ENCODE measurements at places on chromosomes 5 and 9.

GRCh38 chr9:85978496-85978895, 37.5 kb downstream of the NAA35 start:
- DNase-seq = no peak

DNA sequence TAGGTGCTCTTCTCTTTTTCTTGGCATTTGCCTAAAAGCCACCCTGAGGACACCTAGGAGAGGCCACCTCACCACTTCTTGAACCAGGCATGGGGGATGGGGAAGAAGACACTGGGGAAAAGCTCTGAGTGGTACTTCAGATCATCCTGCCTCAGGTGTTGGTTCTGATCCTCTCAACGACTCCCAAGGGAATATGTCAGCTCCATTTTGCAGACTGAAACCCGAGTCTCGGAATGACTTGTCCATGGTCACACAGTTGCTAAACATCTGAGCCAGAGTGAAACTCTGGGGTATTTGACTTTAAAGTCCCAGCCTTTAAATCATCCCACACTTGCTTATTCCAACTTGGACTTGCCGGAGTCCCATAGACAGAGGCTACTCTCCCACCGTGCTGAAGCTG, 120.6 kb upstream of the GABRP start:
- no peak for DNase-seq

DNA sequence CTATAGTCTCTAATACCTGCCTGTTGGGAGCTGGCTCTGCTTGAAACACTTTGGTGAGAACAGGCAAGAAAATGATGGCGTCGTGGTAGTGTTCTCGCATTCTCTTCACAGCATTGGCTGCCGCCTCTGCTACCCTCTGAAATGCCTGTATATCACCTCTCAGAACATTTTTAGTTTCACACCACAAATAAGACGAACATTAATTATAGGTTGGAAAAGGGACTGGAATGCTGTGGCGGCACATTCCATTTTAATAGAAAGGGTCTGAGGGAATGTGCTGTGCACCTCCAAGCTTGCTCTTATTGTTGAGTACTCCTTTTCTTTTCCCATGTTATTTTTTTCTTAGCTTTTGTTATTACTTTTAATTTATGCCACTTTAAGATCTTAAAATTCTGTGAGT, 134.6 kb upstream of the HMHB1 start:
- no peak for DNase-seq

GRCh38 chr9:106880081-106880480, 17.1 kb downstream of the ZNF462 start:
- no peak for DNase-seq

- no peak for DNase-seq
Measured at GRCh38 chr5:94192658-94193391, 425.6 kb downstream of the KIAA0825 start.

GRCh38 chr9:130852801-130853200, 17.7 kb downstream of the ABL1 start:
- no peak for DNase-seq

- DNase-seq = peak; percentile 35
Measured at GRCh38 chr5:8176101-8176693, 307.2 kb downstream of the MTRR start.

GRCh38 chr5:65952259-65952658, 25.9 kb downstream of the ERBIN start:
- DNase-seq = no peak

DNA sequence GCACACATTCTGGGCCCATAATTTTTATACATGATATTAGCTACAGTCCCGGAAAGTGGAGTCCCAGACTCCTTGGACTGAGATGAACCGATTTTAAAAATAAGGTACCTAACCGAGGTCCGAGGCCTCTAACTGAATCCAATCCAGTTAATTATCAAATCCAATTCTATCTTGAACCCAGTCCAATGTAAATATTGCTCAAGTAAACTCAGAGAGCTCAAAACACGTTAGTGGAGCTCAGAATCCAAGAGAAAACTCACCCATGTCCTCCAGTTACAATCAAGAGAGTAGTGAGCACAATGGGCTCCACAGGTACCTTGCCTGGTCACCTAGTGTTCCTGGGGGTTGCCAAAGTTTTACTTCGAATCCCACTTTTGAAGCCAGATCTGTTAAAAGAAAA, 37.9 kb upstream of the DIRAS2 start:
- no peak for DNase-seq

DNA sequence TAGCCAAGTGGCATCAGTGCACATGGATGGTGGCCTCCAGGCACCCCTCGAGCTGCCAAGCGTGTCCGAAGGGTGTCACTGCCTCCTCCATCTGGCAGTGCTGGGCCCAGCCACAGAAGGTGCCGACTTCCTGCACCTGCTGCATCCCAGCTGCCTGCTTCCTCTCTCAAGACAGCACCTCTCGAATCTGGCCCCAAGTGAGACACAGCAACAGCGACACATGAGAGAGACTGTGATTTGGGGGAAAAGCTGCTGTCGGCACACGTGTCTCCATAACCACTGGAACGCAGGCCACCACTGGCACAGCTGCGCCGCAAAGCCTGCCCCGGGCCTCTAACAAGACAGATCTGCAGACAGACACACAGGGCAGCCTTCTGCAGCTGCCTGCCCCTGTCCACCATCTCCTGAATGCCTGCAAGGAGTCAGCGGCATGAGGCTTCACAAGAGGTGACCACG, 8.8 kb downstream of the CLPTM1L start:
- no peak for DNase-seq

- peak; percentile 6 for DNase-seq
Measured at GRCh38 chr5:115180165-115180709, 10.5 kb upstream of the TRIM36 start.

DNA sequence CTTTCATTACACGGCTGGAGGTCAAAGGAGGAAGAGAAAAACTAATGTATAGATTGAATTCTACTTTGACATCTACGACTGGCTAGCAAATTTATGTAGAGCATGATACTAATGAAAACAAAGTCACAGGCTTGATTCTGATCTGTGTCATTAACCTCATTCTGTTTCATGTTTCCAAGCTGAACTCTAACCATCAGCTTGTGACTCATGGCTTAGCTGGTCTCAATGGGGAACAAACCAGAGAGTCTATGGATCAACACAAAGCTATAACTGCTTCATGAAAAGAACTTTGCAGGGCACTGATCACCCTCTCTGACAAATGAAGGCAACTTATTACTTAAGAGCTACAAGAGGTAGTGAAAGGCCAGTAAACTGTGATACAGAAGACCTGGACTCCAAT, 23.6 kb upstream of the PDE4D start:
- DNase-seq = no peak

- DNase-seq = no peak
Measured at GRCh38 chr5:86596476-86596875, 21.3 kb upstream of the COX7C start.

GRCh38 chr9:115353681-115354080, 235.7 kb upstream of the TNC start:
- no peak for DNase-seq

DNA sequence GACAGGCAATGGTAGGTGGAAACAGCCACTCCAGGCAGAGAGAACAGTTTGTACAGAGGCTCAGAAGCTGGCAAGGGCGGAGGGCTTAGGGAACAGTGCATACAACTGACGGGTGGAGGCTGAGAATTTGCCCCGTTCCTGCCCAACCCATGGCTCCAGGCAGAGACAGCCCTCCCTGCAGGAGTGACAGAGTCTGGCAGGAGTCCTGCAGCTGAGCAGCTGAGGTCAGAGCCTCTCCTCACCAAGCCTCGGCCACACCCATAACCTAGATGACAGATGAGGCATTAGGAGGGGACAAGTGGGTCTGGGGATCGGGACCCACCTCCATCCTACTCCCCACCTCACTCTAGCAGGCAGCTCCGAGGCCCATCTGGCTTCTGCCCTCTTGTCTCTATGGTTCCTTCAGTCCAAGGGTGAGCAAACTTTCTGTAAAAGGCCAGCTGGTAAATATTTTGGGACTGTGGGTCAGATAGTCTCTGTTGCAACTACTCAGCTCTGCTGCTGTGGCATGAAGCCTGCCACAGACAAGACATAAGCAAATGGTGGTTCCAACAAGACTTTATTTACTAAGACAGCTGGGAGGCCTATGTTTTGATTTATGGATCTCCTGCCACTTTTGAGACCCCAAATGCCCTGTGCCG, 83.7 kb downstream of the SH3TC2 start:
- DNase-seq = no peak

DNA sequence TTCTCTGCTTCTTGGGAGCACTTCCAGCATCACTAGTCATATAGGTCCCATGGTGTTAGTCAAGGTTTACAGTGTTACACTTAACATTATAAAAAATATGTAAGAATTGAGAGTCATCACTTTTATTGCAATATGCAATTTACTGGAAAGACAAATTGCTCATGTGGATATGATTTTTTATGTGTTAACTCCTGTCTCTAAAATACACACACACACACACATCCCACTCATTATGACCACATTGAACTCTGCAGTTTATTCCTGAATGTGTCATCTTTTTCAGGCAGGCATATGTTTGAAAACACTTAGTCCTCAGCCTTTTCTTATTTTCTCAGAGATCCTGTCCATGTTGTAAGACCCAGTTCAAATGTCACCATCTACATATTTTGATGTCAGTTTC, 148.5 kb upstream of the MRPS30 start:
- DNase-seq = no peak

DNA sequence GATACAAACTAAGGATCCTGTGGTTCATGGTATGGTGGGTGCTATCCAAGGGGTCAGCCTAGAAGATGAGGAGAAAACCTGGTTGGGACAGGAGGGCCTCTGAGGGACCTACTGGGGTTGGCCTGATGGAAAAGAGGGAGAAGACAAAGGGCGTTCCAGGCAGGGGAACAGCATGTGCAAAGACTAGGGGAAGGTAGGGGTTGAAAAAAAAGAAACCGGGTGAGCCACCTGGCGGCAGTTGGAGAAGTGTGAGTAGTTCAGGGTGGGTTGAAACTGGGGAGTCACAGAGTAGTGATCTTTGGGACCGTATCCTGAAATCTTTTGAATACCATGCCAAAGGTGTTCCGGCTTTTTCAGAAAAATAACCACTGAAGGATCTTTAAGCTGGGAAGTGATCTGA, 8.7 kb upstream of the GABRP start:
- DNase-seq = no peak

- DNase-seq = no peak
Measured at GRCh38 chr5:108953940-108954339, 206.2 kb downstream of the FER start.

- DNase-seq = no peak
Measured at GRCh38 chr5:126274076-126274762, 149.0 kb upstream of the GRAMD2B start.

DNA sequence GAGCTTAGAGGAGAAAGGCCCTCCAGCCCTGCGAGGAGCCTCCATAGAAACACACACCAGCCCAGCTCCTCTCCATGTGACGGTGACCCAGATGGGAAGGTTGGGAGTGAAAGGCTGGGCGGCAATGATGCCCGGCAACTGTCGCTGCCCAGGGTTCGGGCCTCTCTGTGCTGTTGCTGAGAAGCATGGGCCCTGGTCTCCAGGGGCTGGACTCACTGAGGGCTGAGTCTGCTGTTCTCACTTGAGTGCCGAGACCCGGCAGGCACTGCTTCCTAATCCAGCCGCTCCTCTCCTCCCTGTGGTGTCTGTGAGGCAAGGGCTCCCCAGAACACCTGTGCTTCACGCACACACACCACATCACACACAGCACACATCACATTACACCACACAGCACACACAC, 493.6 kb downstream of the GADD45G start:
- DNase-seq = no peak

- DNase-seq = no peak
Measured at GRCh38 chr9:127305838-127306226, 41.3 kb downstream of the GARNL3 start.

GRCh38 chr9:21995666-21996398, 1.2 kb downstream of the CDKN2B-AS1 start:
- DNase-seq = no peak

GRCh38 chr5:80871541-80871961, 88.6 kb upstream of the RASGRF2 start:
- no peak for DNase-seq

- DNase-seq = no peak
Measured at GRCh38 chr5:10536511-10536910, 27.4 kb upstream of the ANKRD33B start.

- no peak for DNase-seq
Measured at GRCh38 chr9:89466451-89467277, 31.2 kb downstream of the SEMA4D start.

DNA sequence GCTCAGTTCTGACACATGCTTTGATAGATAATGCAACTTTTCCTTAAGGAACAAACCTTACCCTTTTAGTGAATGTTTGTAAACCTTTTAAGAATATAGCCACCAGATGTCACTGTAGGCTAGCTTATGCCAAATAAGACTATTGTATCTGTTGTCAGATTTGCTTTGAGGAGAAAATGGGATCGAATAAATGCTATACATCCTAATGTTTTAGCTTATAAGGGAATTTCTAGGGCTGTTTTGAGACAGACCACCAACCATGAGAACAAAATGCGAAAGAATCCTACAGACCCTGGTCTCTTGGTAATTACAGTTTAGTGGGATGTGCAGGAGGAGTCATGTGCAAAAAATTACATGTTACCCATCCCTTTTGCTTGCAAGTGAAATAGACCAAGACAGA, 127.6 kb upstream of the NMUR2 start:
- no peak for DNase-seq

- no peak for DNase-seq
Measured at GRCh38 chr5:55633574-55634208, 78.4 kb downstream of the SLC38A9 start.

GRCh38 chr5:17235731-17236330, 18.4 kb downstream of the BASP1 start:
- no peak for DNase-seq

DNA sequence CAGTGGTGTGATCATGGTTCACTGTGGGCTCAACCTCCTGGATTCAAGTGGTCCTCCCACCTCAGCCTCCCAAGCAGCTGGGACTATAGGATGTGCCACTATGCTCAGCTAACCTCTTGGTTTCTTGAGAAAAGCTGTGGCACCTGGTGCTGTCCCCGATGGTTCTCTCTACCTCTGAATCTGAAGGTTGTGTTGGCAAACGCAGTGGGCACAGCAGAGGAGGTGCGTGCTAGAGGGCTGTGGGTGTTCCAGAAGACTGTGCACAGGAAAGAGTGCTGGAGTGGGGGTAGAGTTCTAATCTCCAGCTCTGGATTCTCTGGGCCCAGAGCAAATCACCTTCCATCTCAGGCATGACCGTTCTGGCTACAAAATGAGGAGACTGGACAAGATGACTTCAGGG, 12.5 kb downstream of the RGS3 start:
- no peak for DNase-seq

DNA sequence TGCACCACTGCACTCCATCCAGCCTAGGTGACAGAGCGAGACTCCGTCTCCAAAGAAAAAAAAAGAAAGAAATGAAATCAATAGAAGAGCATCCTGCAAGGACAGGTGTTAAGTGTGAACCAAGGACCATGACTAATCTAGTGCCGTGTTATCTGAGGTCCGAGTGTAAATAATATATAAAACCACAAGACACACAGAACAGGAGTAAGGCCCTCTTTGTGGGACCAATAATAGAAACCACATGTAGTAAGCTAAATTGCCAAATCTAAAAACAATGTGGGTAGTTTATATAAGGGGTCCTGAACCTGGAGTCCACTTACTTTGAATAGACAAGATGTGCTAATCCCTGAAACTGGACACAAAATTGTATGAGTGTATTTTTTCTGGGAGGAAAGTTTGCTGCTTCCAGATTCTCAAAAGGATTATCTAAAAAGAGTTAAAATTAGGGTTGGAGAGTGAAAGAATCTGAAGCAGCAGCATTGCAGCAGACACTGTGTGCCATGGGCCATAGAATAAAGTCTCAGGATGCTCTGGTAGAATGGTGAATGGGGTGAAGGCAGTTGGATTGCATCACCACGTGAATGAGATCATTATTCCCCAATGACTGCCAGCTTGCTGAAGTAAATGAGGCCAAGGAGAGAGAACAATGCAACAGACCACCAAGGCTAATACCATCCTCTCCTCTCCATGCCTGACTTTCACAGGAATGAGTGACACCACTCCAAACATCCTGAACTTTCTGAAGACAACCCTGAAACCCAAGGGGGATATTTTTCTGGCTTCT, 222.7 kb downstream of the DCP2 start:
- no peak for DNase-seq

Measured in HL-60 (cell line).